Naive thymus-derived CD4-positive, alpha-beta T cell (primary cell): ENCODE measurements at places on chromosomes 11 and 22. TPM values are rescaled to one million over a fixed set of nuclear protein-coding genes. Genes with fewer than 3 reads are reported as not detected.

ATXN10 gene
- 64.3 TPM for total RNA-seq

FGF19 gene
- not detected for total RNA-seq

FOSL1 gene
- 25.7 TPM for total RNA-seq

C11orf52 gene
- total RNA-seq, result not detected

CHRM1 gene
- total RNA-seq, result not detected

PRCP gene
- 31.8 TPM for total RNA-seq

ADM2 gene
- 3.6 and 3.7 TPM in 2 replicates for total RNA-seq

OR51E2 gene
- not detected for total RNA-seq

POTEH gene
- total RNA-seq, result not detected
